ENCODE measurements at places on chromosomes 5 and 9.

- DNase-seq = no peak
Observed at GRCh38 chr9:14075218-14075617, 238.7 kb downstream of the NFIB start.

DNA sequence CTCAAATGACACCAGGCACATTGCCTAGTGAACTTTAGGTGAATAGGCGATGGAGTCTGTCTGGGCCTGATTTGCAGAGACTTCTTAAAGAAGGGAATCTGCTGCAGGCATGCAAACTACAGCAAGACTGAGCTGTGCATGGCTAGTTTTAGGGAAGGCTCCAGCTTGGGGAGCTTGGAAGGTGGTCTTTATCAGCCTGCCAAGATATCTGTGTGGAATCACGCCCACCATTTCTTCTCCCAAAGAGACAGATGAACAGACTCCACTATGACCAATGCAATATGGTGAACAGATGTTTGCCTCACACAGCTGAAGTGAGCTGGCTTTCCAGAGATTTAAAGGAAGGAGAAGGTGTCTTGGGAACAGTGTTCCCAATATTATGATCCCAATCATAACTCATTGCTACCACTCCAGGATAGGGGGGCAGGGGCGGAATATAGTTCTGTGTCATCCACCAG lies 129.0 kb upstream of the HMHB1 start:
- no peak for DNase-seq

GRCh38 chr9:94866770-94867169 lies 140.3 kb downstream of the AOPEP start:
- DNase-seq = no peak

DNA sequence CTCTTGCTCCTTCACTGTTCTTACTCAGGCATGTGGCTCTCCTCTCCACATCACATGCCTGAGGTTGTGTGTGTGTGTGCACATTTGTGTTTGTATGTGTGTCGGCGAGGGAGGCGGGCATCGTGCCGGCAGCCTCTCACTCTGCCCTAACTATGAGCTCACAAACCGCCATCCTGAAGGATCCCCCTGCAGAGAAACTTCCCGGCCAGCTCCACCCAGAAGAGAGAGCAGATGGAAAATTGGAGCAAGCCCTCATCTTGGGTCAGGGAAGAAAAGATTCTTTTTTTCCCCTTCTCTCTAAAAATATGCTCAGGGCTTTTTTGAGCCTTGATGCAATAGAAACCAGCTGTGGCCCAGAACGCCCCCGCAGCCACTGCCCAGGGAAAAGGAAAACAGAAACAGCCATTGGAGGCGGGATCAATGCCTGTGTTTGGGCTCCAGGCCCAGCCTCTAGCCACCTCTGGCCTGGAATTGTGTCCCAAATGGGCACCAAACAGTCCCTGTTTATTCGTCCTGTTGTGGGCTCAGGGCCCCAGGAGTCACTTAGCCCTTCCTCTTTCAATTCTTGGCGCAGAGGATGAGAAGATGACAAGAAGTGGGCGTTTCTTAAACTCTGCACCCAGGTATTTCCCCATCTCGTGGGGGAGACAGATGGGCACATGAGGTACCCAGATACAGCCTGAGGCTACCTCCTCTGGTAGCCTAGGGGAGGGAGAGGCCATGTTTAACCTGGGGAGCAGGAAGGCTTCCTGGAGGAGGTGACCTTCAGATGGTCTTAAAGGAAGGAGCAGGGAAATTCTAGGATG lies 151.5 kb downstream of the RGS3 start:
- DNase-seq = no peak

- DNase-seq = no peak
Observed at GRCh38 chr5:178349625-178350353, 117.2 kb upstream of the PHYKPL start.

GRCh38 chr5:112640546-112640945 lies 97.1 kb upstream of the APC start:
- DNase-seq = no peak

Measured in endothelial cell of umbilical vein (primary cell).